ENCODE measurements at places on chromosomes 12 and 14. TPM values are rescaled to one million over a fixed set of nuclear protein-coding genes. Genes with fewer than 3 reads are reported as not detected.

DNA sequence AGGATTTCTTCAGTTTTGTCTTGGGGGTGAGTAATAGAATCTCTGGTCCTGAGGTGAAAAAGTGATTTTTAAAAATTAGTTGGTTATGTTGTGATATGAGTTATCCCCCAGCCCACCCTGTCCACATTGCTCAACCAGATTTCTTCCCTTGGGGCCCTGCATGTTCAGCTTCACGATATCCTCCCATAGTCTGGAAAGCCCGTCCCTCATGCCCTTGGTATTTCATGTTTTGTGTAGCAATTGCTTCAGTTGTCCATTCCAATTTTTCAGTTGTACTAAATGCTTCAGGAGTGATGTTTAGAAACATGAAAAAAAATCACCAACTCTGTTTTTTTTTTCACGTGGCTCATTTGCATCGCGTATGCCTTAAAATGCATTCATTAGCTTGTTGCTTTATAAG lies 17.5 kb upstream of the BICD1 start:
- DNase-seq: no peak
- no peaks in the 10 kb centered on the region for H3K36me3 ChIP-seq
- no peaks in the 10 kb centered on the region for H3K4me1 ChIP-seq

- peak overlapping the region; percentile 100 for H3K27ac ChIP-seq
- H3K4me1 ChIP-seq: peaks cover 62% of the 10 kb centered on the region
- peaks cover 33% of the 10 kb centered on the region for H3K36me3 ChIP-seq
- DNase-seq: no peak
These were observed 7.8 kb downstream of the ZFP36L1 start for GRCh38 chr14:68784978-68785533.

GRCh38 chr12:75455839-75456238 lies 24.7 kb upstream of the GLIPR1 start:
- H3K27me3 ChIP-seq: no peaks in the 10 kb centered on the region
- H3K27ac ChIP-seq: no peak overlapping the region
- H3K4me1 ChIP-seq: no peaks in the 10 kb centered on the region
- DNase-seq: no peak

DNA sequence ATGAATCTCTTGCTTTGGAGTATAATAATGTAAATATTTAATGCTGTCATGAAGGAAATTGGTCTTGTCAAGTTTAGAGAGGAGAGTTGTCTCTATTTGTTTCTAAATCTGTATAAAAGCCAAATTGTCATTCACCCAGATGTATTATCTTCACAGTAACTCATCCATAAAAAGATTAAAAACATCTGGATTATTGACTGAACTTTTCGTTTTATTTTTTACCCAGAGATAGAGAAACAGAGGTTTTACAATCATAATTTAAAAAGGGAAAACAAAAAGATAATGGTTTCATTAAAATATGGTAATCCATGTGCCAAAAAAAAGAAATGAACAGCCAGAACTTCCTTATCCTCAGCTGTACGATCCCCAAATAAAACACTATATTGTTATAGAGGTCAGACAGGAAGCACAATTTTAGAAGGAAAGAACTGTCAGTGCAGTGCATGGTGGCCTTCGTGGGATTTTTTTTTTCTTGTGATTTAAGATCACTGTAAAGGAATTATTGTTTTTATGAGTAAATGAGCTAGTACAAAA lies 125.9 kb downstream of the ACSS3 start:
- H3K4me1 ChIP-seq: no peaks in the 10 kb centered on the region
- H3K36me3 ChIP-seq: no peaks in the 10 kb centered on the region
- H3K27me3 ChIP-seq: no peaks in the 10 kb centered on the region
- no peak overlapping the region for H3K4me3 ChIP-seq

GRCh38 chr12:31899109-31899508 lies 60.1 kb upstream of the RESF1 start:
- no peak overlapping the region for H3K27ac ChIP-seq
- H3K4me3 ChIP-seq: no peak overlapping the region
- H3K4me1 ChIP-seq: peaks cover 16% of the 10 kb centered on the region

GRCh38 chr14:102592763-102593060 lies 263 bp downstream of the RCOR1 start:
- DNase-seq: no peak
- H3K27ac ChIP-seq: peak overlapping the region; percentile 99
- H3K4me1 ChIP-seq: peaks cover 45% of the 10 kb centered on the region
- H3K36me3 ChIP-seq: no peaks in the 10 kb centered on the region
- no peaks in the 10 kb centered on the region for H3K27me3 ChIP-seq
- peak overlapping the region; percentile 99 for H3K4me3 ChIP-seq

DNA sequence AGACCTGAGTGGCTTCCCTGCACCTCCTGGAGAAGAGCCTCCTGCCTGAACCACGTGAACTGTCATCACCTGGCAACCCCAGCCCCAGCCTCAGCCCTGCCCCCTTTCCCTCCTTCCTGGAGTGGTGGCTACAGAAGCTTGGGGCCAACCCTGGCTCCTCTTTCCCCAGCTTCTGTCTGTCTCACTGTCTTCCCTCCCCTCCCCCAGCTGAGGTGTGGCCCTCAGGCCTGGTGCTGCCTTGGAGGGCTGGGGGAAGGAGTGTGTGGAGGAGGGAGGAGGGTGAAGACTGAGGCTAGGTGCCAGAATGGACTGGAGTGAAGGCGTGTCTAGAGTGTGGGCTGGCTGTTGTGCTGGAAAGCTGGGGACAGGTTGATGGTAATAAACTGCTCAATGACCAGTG lies 9.7 kb downstream of the NFATC4 start:
- DNase-seq: no peak
- H3K36me3 ChIP-seq: peaks cover 20% of the 10 kb centered on the region
- H3K27me3 ChIP-seq: no peaks in the 10 kb centered on the region
- H3K27ac ChIP-seq: no peak overlapping the region
- H3K4me1 ChIP-seq: no peaks in the 10 kb centered on the region

- H3K36me3 ChIP-seq: no peaks in the 10 kb centered on the region
- H3K27ac ChIP-seq: peak overlapping the region; percentile 24
- no peak overlapping the region for H3K4me3 ChIP-seq
- H3K27me3 ChIP-seq: no peaks in the 10 kb centered on the region
These were observed 67.2 kb upstream of the FOXN3 start for GRCh38 chr14:89484051-89484844.

DNA sequence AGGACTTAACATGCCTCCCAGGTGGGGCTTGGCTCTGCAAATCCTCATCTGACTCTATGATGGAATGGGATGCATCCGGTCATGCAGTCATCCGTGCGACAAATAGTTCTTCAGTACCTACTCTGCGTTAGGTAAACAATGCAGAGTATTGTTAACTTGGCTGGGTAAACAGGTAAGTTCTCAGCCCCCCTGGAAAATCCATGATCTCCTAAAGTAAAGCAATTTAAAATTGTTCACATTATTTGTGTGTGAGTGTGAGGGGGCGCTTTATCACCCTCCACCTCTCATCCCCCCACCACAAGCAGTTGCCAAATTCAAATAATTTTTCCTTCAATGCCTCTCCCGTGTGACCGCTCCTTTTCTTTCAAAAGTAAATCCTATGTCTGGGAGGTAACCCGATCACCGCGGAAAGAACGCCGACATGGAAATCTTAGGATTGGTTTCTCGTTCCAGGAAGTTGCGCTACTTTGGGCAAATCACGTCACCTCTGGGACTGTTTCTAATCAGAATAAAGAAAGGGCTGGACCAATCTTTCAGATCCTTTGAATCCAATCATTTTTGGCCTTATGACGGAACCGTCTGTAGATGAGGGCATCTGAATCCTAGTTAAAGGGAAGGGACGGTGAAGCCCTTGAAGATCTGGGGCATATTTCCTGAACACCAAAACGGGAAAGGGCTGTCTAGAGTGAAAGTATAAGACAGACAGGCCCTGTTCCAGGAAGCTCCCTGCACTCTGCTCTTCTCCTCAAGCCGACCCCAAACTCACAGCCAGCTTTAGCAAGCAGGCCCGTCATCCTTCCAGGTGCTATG lies 44.0 kb upstream of the SINHCAF start:
- DNase-seq: peak; percentile 92
- H3K27ac ChIP-seq: peak overlapping the region; percentile 72
- H3K36me3 ChIP-seq: no peaks in the 10 kb centered on the region
- H3K4me1 ChIP-seq: peaks cover 10% of the 10 kb centered on the region
- no peaks in the 10 kb centered on the region for H3K27me3 ChIP-seq

DNA sequence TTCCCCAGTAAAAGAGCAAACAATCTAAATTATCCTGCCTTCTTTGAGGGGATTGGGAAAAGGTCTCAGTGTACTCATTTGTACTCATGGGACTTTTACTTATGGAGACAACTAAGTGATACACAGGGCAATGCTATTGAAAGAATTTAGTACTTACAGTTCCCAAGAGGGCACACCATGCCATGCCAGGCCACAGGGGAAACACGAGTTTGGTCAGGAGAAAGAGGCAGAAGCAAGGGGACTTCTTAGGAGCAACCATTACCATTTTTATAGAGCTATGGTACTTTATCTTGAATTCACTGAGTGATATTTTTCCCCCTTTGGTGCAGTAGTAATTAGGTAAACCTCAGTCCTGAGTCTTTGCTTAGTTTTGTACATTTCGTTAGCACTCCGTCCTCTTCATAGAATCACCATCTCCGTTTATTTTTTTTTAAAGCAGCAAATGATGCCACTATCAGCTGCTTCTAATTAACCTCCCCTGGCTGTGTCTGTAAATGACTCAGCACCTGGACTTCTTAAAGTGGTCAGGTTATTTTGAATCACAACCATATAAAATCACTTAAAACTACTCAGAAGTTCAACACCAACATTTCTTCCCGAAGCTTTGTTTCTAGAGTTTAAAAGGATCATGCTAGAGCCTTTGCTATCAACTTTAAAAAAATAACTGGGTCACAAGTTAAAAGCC lies 5.9 kb upstream of the WASHC3 start:
- H3K36me3 ChIP-seq: no peaks in the 10 kb centered on the region
- H3K4me1 ChIP-seq: no peaks in the 10 kb centered on the region
- H3K27ac ChIP-seq: no peak overlapping the region
- H3K4me3 ChIP-seq: no peak overlapping the region

DNA sequence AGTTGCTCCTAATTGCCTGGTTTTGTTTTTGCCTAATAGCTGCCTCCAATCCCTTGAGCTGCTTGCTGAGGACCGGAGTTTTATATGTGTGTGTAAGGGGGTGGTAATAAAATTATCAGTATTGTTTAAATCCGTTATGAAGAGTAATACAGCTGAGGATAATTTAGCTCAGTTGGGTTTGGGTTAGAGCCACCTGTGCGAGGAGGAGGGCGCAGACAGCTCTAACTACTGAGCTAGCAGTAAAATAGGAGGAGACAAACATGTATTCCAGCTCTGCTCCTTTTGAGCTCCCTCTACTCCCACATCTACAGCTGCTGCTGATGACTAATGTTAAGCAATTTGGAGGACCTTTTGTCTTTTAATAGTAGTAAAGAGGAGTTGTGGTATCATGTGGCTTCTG lies 61.5 kb downstream of the SPATS2 start:
- DNase-seq: no peak
- H3K4me3 ChIP-seq: no peak overlapping the region
- H3K36me3 ChIP-seq: peaks cover 6% of the 10 kb centered on the region

- DNase-seq: no peak
- H3K27me3 ChIP-seq: no peaks in the 10 kb centered on the region
- H3K36me3 ChIP-seq: no peaks in the 10 kb centered on the region
- no peaks in the 10 kb centered on the region for H3K4me1 ChIP-seq
- no peak overlapping the region for H3K27ac ChIP-seq
- H3K4me3 ChIP-seq: no peak overlapping the region
These were observed 178.9 kb upstream of the MGAT4C start for GRCh38 chr12:86435053-86435452.

DNA sequence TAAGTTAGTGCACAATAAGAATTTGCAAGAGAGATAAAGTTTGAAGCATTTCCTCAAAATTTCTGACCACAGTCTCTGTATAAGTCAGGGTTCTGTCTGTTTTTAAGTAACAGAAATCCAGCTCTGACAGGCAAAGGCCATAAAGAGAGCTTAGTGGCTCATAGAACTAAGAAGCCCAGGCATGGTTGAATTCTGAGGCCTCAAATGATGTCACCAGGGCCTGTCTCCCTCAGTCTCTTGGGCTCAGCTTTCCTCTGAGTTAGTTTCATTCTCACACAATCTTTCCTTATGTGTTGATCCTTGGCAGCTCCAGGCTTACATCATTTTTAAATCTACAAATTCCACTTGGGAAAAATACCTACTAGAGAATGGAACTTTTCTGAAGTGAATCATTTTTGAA lies 173.4 kb upstream of the ATP2B1 start:
- H3K27me3 ChIP-seq: no peaks in the 10 kb centered on the region
- no peak overlapping the region for H3K27ac ChIP-seq
- H3K4me3 ChIP-seq: no peak overlapping the region
- no peaks in the 10 kb centered on the region for H3K36me3 ChIP-seq
- DNase-seq: peak; percentile 34

GRCh38 chr12:28453686-28454085 lies 263.4 kb downstream of the CCDC91 start:
- H3K4me3 ChIP-seq: no peak overlapping the region
- no peak overlapping the region for H3K27ac ChIP-seq
- DNase-seq: no peak

- no peak overlapping the region for H3K4me3 ChIP-seq
- H3K4me1 ChIP-seq: peaks cover 14% of the 10 kb centered on the region
- no peaks in the 10 kb centered on the region for H3K27me3 ChIP-seq
- no peak for DNase-seq
- H3K36me3 ChIP-seq: no peaks in the 10 kb centered on the region
- no peak overlapping the region for H3K27ac ChIP-seq
These were observed 38.1 kb upstream of the CAPRIN2 start for GRCh38 chr12:30792648-30793499.

DNA sequence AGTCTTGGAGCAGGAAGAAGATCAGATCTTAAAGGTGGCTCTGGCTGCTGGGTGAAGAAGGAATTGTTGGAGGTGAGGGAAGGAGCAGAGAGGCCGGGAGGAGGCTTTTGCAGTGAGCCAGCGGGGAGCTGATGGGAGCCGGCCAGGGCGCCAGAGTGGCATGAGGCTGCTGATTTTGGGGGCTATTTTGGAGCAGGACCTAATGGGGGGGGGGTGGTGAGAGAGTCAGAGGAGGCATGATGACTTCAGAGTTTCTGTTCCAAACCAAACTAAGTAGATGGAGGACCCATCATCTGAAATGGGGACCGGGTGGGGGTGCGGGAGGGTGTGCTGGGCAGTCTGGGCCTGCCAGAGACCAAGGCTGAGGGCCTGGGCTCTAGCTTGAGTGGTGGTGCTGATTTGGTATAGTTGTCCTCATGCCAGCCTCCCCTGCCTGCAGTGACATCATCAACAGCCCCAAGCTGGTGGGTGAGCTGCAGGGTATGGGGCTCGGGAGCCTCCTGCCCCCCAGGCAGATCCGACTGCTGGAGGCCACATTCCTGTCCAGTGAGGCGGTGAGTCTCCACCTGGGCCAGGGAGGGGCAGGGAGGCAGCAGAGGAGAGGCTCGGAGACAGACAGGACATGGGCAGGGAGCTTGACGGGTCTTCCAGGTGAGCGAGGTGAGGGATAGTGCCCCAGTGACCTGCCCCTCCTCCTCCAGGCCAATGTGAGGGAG lies 6.2 kb downstream of the TNFAIP2 start:
- H3K27me3 ChIP-seq: no peaks in the 10 kb centered on the region
- no peak overlapping the region for H3K4me3 ChIP-seq
- DNase-seq: no peak
- H3K27ac ChIP-seq: peak overlapping the region; percentile 18
- H3K4me1 ChIP-seq: peaks cover 79% of the 10 kb centered on the region

Gene SERPINA12
- not detected for total RNA-seq

Gene FOXA1
- 147 TPM for total RNA-seq

Gene PTPN6
- total RNA-seq: 36.6 TPM

Gene NPC2
- total RNA-seq: 158 TPM

Gene ANKRD33
- total RNA-seq: not detected

Gene PAPLN
- 7.7 TPM for total RNA-seq

Gene CCDC175
- not detected for total RNA-seq

Gene MYF6
- total RNA-seq: not detected

Gene RNFT2
- 4.7 TPM for total RNA-seq
